ENCODE measurements at places on chromosomes 1 and 21.

- DNase-seq, result no peak
Measured at GRCh38 chr21:44589586-44590305, 2.6 kb downstream of the KRTAP10-6 start.

DNA sequence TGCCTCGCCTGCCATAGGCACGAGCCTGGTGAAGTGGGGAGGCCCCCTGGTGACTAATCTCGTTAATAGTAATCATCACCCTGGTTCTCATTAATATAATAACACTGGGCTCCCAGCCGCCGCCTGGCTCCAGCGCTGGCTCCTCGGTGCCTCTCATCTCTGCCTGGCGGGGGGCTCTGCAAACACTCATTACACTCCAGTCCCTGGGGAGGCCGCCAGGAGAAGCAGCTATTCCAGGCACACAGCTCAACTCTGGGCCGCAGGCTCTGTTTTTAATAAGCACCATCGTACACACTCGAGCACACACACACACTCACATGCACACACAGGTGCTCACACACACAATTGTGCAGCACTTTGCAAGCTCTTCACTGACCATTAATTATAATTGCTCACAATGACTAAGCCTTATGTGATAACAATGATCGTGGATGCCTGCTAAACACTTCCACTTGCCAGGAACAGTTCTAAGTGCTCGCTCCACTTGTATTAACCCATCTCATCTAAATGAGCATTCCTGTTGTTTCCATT is 52.2 kb downstream of the SDC3 start:
- no peak for DNase-seq

- no peak for DNase-seq
Measured at GRCh38 chr1:57036641-57037579, 71.1 kb upstream of the C8B start.

DNA sequence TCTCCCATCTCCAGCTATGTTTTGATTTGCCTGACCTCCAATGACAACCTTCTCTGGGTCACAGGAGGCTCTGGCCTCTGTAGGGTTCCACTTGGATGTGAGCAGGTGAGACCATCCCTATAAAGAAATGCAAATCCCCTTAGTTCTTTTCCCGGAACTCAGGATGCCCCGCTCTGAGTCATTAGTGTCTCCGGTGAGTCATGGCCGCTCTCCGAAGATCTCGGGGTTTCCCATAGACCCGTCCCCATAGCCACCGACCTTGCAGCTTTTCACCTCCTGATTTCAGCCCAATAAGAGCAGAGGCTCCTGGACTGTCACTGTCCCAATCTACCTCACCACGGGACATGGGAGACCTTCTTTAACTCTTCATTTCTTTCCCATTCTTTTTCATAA is 98.2 kb downstream of the PGBD5 start:
- no peak for DNase-seq

GRCh38 chr1:241219449-241219848 is 137.6 kb downstream of the RGS7 start:
- no peak for DNase-seq

DNA sequence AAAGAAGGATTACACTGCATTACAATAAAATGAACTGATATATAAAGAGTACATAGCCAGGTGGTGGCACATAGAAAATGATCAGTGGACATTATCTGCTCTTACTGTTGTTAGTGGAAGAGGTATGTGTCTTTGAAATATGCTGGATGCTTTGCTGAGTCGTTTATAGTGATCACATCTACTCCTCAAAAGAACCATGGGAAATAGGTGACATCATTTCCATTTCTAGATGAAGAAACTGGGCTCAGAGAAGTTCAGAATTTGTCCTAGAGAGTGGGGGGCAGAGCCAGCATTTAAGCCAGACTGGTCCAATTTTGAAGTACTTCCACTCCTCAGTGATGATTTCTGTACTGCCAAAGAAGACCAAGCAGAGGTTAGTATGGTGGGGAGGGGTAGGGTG is 34.0 kb upstream of the BACH1 start:
- no peak for DNase-seq

DNA sequence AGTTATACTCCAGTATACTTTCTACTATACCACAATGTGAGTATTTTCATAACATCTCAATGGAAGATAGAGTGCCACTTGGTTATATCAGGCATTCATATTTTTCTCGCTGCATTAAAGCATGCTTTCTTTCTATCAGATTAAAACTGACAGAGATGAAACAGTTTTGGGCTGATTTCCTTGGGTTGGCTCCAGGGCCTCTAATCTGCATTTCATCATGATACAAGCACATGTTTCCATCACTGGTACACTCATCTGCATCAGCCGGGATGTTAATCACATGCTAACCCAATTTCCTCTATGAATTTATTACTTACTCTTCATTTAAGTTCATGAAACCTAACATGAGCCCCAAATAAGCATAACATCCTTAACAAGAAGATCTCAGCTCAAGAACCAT is 289.0 kb upstream of the DAB1 start:
- no peak for DNase-seq

GRCh38 chr1:44442791-44443190 is 37.7 kb downstream of the RNF220 start:
- no peak for DNase-seq

- DNase-seq, result no peak
Measured at GRCh38 chr1:173997791-173998190, 24.4 kb downstream of the RC3H1 start.

GRCh38 chr1:38083541-38083940 is 36.9 kb upstream of the POU3F1 start:
- DNase-seq, result no peak

DNA sequence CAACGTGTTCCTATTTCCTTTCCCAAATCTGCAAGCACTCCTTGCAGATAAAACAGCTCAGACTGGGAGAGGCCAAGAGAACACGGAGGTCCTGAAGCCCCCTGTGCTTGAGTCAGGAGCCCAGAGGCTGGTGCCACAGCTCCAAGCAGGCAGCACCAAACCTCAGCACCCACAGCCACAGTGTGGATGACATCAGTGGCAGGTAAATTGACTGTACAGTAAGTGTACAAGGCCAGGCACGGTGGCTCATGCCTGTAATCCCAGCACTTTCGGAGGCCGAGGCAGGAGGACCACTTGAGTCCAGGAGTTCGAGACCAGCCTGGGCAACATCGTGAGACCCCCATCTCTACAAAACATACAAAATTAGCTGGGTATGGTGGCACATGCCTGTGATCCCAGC is 1.9 kb upstream of the COL6A1 start:
- DNase-seq, result no peak

DNA sequence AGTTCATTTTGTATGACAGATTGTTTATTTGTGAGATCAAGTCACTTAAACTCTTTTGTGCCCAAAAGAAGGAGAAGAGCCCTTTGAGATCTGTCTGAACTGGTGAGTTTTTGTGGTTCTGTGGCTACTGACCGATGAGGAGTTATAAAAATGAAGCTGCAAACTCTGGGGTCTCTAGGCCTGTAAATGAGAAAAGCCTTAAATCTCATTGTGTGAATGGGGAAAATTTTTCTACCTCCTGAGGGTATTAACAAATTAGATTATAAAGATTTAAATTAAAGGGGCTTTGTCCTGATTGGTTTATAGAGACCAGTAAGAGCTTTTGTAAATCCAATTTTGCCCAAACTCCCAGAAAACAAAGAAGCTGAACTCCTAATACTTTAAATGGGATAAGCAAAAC is 9.7 kb upstream of the KLF17 start:
- DNase-seq, result no peak

DNA sequence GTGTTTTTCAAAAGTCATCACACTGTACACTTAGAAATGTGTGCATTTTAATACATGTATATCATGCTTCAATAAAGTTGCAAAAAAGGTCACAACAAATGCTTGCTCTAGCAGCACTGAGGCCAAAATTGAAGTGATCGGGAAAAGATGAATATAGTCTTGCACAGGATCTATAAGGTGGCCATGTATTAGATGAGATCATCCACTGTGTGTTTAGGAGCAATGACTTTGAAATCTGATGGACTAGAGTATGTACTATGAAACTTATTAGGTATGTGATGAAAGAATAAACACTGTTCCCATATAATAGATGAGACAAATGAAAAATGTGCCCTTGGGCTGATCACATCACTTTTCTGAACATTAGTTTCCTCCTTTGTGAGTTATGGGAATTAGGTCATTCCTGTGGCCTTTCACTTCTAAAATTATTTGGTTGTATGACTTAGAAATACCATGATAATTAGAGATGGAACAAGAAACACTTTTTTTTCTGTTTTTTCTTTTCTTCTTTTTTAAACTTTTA is 984.6 kb downstream of the ADGRL2 start:
- DNase-seq, result no peak

DNA sequence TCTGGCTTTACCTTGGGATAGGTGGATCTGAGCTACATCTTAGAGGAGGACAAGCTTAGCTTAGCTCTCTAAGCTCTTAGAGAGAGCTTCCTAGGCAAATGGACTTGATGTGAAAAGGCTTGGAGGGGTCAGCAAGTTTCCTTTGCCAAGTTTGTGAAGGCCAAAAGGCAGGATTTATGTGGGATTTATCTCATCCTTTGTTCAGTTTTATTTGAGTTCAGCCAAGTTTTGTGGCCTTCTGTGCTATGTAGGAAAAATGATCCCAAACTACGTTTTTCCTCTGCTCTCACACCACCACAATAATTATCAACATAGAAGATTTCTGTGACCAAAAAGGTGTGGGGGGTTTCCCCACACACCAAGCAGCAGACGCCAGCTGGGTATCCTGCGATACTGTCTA is 26.0 kb upstream of the RNF11 start:
- DNase-seq, result no peak

GRCh38 chr1:61636814-61637213 is 88.1 kb downstream of the TM2D1 start:
- no peak for DNase-seq

DNA sequence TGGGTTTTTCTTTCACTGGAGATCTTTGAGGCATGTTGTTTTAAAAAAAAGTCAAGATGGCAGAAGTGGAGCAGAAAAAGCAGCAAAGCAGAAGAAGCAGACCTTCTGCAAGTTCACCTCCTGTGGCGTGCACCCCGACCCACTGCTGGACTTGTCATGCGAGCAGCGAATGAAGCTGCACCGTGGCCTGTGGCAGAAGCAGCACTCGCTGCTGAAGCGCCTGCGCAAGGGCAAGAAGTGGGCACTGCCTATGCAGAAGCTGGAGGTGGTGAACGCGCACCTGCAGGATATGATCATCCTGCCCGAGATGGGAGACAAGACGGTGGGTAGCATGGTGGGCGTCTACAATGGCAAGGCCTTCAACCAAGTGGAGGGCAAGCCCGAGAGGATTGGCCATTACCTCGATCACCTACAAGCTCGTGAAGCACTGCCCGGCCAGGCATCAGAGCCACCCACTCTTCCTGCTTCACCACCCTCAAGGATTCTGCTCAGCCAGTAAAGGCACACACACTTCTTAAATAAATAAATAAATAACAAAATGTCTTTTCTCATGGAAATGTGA is 22.1 kb downstream of the METTL13 start:
- no peak for DNase-seq

GRCh38 chr1:160125746-160126145 is 10.2 kb downstream of the ATP1A2 start:
- no peak for DNase-seq

- DNase-seq, result no peak
Measured at GRCh38 chr1:182611787-182612186, 7.6 kb upstream of the RGS16 start.

GRCh38 chr1:198809247-198809646 is 170.4 kb downstream of the PTPRC start:
- DNase-seq, result no peak

DNA sequence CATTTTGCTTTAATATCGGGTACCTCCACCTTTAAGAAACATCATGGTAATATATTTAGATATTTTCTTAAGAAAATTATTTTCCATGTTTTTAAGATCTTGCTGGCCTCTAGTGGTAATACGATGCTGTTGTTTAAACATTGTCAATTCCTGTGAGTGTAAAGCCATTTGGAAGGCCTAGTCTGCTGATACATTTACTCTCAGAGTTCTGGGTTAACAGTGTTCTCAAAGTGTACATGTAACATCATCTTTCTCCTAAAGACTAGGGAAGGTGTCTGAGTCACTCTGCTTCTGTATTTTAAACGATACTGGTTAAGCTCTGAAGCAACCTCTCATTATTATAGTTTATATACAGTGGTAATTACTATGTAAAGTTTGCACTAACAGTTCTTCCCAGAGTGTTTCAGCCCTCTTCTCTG is 189.1 kb downstream of the RASAL2 start:
- DNase-seq, result no peak

- DNase-seq, result no peak
Measured at GRCh38 chr1:87219626-87220025, 109.1 kb upstream of the LMO4 start.

GRCh38 chr1:60222360-60223115 is 149.0 kb upstream of the C1orf87 start:
- no peak for DNase-seq

GRCh38 chr1:206823727-206824126 is 41.7 kb upstream of the IL20 start:
- no peak for DNase-seq

GRCh38 chr1:234892642-234893041 is 236.0 kb downstream of the TOMM20 start:
- DNase-seq, result no peak

DNA sequence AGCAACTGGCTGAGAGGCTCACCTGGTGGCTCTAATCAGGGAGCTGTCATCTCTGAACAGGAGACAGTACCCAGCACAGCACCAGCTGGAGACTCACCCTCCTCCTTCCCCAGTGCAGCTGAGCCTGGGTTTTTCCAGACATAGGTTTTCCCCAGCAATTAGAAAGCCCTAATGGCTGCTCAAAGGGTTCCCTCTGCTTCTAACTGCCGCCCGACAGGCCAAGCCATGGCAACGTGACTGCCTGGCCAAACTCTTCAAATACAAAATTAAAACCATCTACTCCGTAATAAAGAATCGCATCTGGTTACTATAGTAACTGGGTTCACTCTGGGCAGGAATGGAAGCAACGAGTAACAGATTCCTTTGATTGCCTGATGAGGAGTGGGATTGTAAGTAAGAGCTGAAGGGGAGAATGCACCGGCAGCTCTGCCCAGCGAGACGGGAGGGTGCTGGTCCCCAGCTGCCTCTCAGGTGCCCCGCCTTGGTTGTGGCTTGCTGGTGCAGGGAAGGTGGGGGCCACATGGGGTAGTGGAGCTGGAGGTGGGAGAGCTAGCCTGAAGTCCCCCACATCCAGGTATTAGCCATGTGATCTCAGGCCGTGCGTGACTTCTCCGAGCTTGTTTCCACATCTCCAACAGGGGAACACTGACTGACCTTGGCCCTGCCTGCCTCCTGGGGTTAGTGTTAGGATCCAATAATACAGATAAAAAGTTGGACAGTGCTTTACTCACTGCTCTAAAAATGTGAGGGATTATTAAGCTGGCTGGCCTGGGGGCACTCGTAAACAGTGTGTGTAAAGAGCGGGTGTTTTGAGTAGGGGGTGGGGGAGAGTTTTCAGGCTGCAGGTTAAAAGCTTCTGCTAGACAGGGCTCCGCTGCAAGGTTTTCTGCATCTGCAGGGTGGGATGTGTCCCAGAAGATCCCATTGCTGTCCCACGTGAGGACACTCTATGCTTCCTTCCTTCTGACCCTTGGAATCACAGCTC is 94.2 kb downstream of the KCNN3 start:
- no peak for DNase-seq

Measured in right renal cortex interstitium (tissue), 3 donors.